Right renal pelvis (tissue), 4 donors: ENCODE measurements at places on chromosomes 4 and X. TPM values are rescaled to one million over a fixed set of nuclear protein-coding genes. Genes with fewer than 3 reads are reported as not detected.

The DCLK2 gene
- polyA plus RNA-seq: 12.5 TPM

The S100G gene
- not detected for polyA plus RNA-seq

The SMARCA5 gene
- polyA plus RNA-seq: 126 TPM

The NUP62CL gene
- polyA plus RNA-seq: 9.1 TPM

The GRIA3 gene
- polyA plus RNA-seq: 2.3 TPM

The RPA4 gene
- 0.06 TPM for polyA plus RNA-seq

The ZNF41 gene
- polyA plus RNA-seq: 13.2 TPM

The USP26 gene
- polyA plus RNA-seq: not detected

The VCX3A gene
- not detected for polyA plus RNA-seq

The USP17L19 gene
- not detected for polyA plus RNA-seq

The CFAP99 gene
- polyA plus RNA-seq: 0.64 TPM

The PAGE1 gene
- polyA plus RNA-seq: not detected

The TMEM47 gene
- 44.5 TPM for polyA plus RNA-seq

The LIMCH1 gene
- polyA plus RNA-seq: 110 TPM

The C1QTNF7 gene
- polyA plus RNA-seq: 20.8 TPM

The LDB2 gene
- 109 TPM for polyA plus RNA-seq

The SPANXN2 gene
- polyA plus RNA-seq: not detected

The CHRNA9 gene
- 0.80 TPM for polyA plus RNA-seq
